ENCODE measurements at places on chromosomes 1 and 21. TPM values are rescaled to one million over a fixed set of nuclear protein-coding genes. Genes with fewer than 3 reads are reported as not detected.

Gene ITLN2
- not detected for total RNA-seq

Gene DMBX1
- not detected for total RNA-seq

Gene AADACL4
- not detected for total RNA-seq

Gene ITPKB
- 43.4 TPM for total RNA-seq

Gene COP1
- 37.5 TPM for total RNA-seq

Gene SPOCD1
- total RNA-seq = not detected

Gene TLCD4
- not detected for total RNA-seq

Gene USP21
- 40.8 TPM for total RNA-seq

Gene FCGR1A
- 0.70 TPM for total RNA-seq

Gene SUSD4
- not detected for total RNA-seq

Gene F5
- 3.1 TPM for total RNA-seq

Gene RGS1
- total RNA-seq = 35.7 TPM

Gene LAPTM5
- 386 TPM for total RNA-seq

Gene OR2M3
- total RNA-seq = not detected

Gene ARHGAP29
- not detected for total RNA-seq

Gene TMEM69
- 20.9 TPM for total RNA-seq

Gene LRRC39
- total RNA-seq = 0.82 TPM

Gene CR1L
- not detected for total RNA-seq

Gene CNN3
- total RNA-seq = 3.5 TPM

Gene RAB29
- 51.0 TPM for total RNA-seq

Gene SYT11
- 29.9 TPM for total RNA-seq

Gene BRINP3
- not detected for total RNA-seq

Gene IFT25
- 69.3 TPM for total RNA-seq

Gene RAP1A
- total RNA-seq = 161 TPM

Gene RAVER2
- total RNA-seq = 5.7 TPM

Gene DLGAP3
- total RNA-seq = 0.50 TPM

Gene CLCA4
- not detected for total RNA-seq

Gene FMO3
- total RNA-seq = not detected

Gene RPTN
- not detected for total RNA-seq

Gene SLFNL1
- total RNA-seq = 0.12 TPM

Gene RHBG
- total RNA-seq = not detected

Gene CD101
- not detected for total RNA-seq

Gene CASQ2
- total RNA-seq = not detected

Gene DYNLT4
- total RNA-seq = 0.40 TPM

Measured in activated CD8-positive, alpha-beta memory T cell treated with anti-CD3 and anti-CD28 coated beads, Interleukin-2, amount 10 ng/mL, durations not matched to agents 7 days and 5 days (primary cell).